RCC 7860 (cell line): ENCODE measurements at places on chromosomes 4 and X.

- no peak for DNase-seq
Measured at GRCh38 chr4:149403081-149403480, 412.6 kb downstream of the IQCM start.

DNA sequence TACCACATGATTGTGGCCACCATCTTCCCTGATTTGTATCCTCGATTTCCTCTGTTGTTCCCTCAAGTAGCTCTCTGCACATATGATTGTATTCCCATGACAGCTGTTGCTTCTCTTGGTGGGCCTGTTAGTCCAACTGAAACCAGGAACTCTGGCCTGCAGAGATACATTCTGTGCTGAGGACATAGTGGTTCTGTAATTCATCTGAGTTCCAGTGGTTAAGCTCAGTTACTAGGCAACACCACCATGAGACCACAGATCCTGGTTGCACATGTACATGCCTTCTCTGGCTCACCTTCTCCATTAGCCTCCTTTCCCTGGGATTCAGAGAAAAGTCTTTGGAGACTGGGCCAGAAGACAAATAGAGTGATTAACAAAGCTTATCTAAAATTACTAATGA lies 172.1 kb upstream of the SLC7A11 start:
- DNase-seq: no peak

- DNase-seq: no peak
Measured at GRCh38 chrX:94576367-94577004, 902.5 kb downstream of the FAM133A start.

DNA sequence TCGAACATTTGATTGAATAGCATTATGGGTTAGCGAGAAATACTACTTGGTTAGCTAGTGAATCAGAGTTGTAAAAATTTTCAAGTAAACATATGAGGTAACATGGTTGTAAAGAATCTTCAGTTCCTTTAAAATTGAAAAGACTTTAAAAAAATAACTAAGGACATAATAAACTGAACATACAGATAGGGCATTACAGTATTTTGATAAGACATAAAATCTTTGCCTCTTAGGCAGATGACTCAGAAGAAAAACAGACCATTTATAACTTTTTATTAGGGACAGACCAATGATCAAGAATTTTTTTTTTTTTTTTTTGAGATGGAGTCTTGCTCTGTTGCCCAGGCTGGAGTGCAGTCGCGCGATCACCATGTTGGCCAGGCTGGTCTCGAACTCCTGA lies 43.1 kb downstream of the PNMA5 start:
- no peak for DNase-seq

DNA sequence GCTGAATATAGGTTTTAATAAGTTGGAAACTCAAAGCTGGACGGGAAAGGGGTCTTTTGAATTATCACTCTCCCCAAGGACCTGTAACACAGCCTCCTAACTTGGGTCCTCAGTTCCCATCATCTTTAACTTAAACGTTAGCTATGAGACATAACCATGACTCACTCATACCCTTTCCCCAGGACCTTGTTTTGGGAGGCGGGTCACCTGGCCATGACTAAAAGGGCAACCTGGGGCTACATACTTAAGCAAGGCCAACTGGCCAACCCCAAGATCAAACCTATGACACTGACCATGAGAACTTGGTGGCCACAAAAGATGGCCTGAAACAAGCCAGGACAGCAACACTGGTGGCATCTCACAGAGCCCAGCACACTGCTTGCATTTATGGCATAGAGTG lies 89.0 kb downstream of the SH3KBP1 start:
- DNase-seq: no peak

- no peak for DNase-seq
Measured at GRCh38 chr4:1715002-1715758, 3.1 kb upstream of the SLBP start.

- DNase-seq: no peak
Measured at GRCh38 chrX:9612146-9612505, 147.3 kb downstream of the TBL1X start.

DNA sequence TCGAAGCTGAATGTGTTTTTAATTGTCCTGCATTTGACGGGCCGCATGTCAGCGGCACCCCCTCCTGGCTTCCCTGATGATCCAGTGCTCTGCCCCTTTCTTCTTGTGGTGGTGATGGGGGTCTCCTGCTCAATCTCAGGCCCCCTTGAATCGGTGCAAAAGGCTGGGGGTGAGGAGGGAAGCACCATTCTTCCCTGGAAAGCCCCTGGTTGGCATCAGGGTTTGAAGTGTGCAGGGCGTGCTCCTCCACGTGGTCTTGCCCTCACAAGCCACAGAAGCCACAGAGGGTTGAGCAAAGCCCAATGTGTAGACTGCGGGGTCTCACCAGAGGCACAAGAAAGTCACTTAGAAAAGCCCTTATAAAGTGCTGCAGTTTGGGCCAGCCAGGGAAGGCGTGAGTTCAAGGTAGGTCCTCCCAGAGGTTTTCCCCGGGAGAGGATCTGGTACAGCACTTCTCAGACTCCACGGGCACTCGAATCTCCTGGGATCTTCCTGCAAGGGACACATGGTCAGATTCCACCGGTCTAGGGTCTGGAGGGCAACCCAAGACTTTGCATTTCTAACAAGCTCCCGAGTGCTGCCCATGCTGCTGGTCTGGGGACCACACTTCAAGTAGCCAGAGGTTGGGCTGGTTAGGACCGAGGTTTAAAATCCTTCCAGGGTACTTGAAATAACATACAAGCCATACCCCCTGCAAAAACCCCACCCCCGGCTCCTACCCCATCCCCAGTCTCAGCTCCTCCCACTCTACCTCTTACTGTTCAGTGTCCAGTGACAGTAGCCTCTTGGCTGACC lies 35.1 kb downstream of the PSAPL1 start:
- no peak for DNase-seq

GRCh38 chr4:59869559-59869958 lies 1330.6 kb upstream of the ADGRL3 start:
- DNase-seq: no peak

GRCh38 chr4:177427192-177427591 lies 15.0 kb downstream of the AGA start:
- no peak for DNase-seq

- DNase-seq: no peak
Measured at GRCh38 chr4:11487868-11488544, 59.3 kb upstream of the HS3ST1 start.

DNA sequence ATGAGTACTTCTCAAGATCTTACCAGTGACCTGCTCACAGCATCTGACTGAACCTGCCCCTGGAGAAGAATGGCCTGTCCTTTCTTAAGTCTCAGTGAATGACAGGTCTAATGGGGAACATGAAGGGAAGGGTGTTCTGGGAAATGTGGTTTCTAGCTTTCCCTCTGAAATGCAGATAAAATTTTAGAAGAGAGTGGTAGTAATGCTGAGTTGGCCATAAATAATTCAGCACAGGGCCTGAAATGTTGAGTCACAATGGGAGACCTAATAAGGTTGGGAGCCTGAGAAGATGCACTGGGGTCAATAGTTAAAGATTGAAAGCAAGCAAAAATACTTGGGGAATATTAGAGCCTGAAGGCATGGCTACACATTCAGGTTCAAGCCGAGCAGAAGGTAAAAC lies 214.9 kb upstream of the ARHGAP24 start:
- DNase-seq: no peak

- no peak for DNase-seq
Measured at GRCh38 chr4:122762520-122762919, 30.0 kb downstream of the BBS12 start.

DNA sequence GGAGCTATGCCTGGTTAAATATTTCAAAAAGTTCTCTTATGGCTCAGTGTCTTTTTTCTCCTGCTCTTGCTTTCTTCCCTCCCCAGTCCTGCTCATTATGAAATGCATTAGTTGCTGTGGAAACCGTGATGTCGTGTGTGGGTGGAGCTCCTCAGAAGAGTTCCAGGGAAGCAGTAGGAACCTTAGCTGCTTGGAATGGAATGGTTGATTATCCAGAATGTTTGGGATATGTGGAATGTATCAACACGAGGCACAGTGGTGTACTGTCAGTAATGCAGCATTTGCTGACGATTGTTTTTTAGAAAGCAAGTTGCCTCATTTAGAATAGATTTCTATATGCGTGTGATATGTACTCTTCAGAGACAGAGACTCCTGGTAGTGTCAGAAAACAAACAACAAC lies 333.2 kb downstream of the ARHGAP10 start:
- no peak for DNase-seq

DNA sequence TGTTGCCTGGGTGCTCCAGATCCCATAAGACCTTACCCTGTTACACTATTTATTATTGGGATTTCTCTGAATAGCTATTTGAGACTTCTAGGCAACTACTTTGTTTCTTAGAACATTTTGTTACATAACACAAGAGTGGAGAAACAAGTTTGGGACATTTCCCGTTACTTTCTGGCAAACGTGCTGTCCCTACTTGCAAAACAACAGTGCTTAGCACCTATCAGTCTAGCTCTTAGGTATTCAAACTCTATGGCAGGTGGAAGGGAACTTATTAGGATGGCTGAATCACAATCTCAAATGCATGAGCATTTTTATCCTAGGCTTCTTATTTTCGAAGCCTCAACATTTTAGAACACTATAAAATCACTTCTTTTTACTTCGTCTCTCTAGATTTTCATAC lies 613.6 kb downstream of the DMD start:
- no peak for DNase-seq

GRCh38 chr4:166972071-166972470 lies 262.2 kb downstream of the SPOCK3 start:
- no peak for DNase-seq

GRCh38 chrX:133493366-133493765 lies 78.1 kb upstream of the GPC4 start:
- DNase-seq: no peak

DNA sequence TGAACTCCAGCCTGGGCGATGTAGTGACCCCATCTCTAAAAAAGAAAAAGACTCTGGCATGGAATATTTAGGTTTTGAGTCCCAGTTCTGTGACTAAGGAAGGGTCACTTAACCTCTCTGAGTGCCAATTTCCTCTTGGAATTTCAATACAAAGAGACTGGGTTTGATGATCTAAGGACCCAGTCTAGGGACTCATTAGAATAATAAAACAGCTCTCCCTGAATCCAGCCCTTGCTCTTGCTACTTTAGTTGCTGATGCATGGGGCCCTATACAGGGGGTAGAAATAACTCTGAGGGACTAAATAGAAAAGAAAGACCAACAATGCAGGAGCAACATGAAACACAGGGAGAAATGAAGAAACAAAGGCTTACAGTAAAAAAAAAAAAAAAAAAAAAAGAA lies 12.6 kb downstream of the C4orf54 start:
- no peak for DNase-seq

GRCh38 chrX:127207326-127207725 lies 387.8 kb downstream of the PRR32 start:
- no peak for DNase-seq

DNA sequence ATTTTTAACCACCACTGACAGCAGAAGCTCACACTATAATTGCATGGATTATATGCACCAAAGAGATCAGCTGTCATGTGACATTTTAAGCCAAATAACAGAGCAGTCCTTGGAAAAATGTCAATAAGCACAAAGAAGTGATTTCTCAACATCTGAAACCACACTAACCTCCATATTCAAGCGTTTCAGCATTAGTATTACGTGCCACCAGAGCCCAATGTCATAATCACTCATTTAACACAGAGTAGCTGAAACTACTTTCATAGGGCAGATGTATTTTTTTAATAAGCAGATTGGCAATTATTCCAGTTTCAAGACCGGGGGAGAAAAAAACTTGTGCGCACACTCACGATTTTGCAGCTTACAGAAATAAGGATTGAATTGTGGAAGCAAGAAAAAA lies 76.6 kb downstream of the SH3KBP1 start:
- no peak for DNase-seq

- no peak for DNase-seq
Measured at GRCh38 chr4:168696826-168697225, 200.0 kb downstream of the PALLD start.

DNA sequence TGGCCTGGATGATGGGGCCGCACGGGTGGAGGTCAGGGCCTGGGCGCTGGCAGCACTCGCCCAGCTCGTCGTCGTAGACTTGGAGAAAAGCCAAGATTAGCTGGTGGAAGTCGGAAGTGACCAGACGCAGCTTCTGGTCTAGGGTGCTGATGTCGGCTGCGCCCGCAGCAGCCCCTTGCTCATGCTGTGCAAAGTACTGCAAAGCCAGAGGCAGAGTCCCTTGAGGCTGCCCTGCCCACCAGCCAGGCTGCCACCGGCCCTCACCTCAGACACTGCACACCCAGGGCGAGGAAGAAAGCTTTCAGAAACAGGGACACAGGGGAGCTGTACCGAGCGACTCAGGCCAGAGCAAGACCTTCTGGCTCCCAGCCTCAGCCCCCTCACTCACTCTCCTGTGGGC lies 9.7 kb upstream of the TREX2 start:
- DNase-seq: no peak

DNA sequence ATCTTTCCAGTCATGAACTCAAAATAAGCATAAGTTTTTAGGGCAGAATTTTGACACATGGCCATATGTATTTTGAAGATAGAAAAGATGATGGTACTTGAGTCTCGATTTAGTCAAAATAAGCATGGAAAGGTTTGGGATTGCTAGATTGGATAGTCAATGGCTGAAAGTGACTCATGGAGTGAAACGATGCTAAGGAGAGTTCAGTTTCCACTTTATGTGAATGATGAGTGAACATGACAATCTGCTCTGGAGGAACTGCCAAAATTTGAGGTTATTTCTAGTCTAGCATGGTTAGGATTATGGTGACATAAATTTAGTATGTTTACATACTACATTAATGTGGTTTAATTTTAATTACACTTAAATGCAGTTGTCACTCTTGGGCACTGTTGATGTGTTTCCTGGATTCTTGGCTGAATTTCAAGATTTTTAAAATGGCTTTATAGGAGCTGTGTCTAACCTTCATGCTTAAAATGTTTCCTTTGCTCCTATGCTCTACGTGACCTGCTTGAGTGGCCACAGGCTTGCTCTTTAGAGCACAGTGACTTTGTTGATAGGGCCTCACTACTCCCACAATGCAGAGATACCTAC lies 17.1 kb downstream of the DDX3X start:
- DNase-seq: peak; percentile 5

- DNase-seq: no peak
Measured at GRCh38 chr4:147639388-147639787, 22.2 kb downstream of the TMEM184C start.

- DNase-seq: no peak
Measured at GRCh38 chr4:15482842-15483241, 13.2 kb downstream of the CC2D2A start.

DNA sequence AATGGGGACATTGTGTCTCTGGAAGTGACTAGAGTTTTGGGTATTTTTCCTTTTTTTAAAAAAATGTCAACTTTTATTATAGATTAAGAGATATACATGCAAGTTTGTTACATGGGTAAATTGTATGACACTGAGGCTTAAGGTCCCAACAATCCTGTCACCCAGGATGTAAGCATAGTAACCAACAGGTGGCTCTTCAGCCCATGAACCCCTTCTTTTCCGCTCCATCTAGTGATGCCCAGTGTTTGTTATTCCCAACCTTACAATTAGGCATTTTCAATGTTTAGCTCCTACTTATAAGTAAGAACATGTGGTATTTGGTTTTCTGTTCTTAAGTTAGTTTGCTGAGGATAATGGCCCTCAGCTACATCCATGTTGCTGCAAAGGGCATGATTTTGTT lies 102.7 kb downstream of the GRID2 start:
- DNase-seq: no peak

- no peak for DNase-seq
Measured at GRCh38 chr4:40453912-40454311, 118.8 kb downstream of the CHRNA9 start.

- no peak for DNase-seq
Measured at GRCh38 chr4:112421911-112422310, 94.1 kb downstream of the NEUROG2 start.

- no peak for DNase-seq
Measured at GRCh38 chrX:31092970-31093638, 21.3 kb upstream of the FTHL17 start.

GRCh38 chrX:18899796-18900380 lies 84.0 kb downstream of the PHKA2 start:
- DNase-seq: no peak
